ENCODE measurements at places on chromosomes 6 and 20.

GRCh38 chr20:53716395-53716794, 122.8 kb upstream of the ZNF217 start:
- no peak for DNase-seq

- DNase-seq = no peak
Measured at GRCh38 chr6:3997177-3997770, 81.7 kb downstream of the FAM217A start.

DNA sequence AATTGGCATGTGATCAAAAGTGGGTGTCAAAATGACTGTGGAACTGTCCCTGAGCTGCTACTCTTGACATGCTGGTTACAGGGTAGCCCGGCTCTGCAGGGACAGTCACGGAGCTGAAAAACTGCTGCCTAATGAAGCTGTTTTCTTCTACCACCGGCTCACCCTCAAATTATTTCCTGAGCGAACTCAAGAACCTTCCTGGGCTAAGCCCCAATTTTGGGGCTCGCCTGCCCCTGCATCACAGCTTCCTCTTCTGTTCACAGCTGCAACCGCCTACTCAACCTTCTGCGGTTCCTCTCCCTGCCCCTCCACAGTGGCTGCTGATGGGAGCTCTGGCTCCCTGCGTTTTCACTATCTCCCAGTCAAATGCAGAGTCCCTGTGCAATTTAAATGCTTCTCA, 110.8 kb upstream of the MLN start:
- no peak for DNase-seq

DNA sequence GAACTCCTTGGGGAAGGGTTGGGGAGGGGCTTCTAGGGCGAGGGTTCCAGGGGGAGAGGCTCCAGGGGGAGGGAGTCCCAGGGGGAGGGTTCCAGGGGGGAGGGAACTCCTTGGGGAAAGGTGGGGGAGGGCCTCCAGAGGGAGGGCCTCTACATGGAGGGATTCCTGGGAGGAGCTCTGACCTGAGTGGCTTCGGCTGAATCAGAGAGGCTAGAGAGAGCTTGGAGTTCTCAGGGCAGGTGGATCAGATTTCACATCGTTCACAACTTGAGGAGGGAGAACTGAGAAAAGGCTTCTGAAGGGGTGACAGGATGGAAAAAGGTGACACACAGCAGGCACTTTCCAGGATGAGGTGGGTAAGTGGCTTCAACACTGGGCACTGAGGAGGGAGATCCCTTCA, 49.1 kb downstream of the DAAM2 start:
- no peak for DNase-seq

DNA sequence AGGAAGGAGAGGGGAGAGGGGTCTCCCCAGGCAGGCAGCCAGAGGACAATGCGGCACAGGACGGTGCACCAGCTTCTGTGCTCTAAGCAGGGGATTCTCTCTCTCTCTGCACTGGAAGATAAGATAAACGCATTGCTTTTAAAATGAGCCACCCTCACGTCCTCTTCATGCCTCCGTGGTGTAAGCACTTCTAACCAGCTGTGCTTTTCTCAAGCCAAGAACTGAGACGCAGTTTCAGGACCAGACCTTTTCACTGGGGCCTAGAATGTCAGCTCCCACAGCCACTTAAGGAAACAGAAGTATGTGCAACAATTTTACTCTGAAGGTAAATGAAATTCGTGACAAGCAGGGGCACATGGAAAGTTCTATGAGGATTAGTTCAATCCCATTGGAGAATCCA, 82.4 kb downstream of the PSMB1 start:
- DNase-seq = no peak

- DNase-seq = no peak
Measured at GRCh38 chr6:39851331-39851730, 59.2 kb downstream of the DAAM2 start.

GRCh38 chr20:45646875-45647274, 15.8 kb upstream of the WFDC9 start:
- no peak for DNase-seq

DNA sequence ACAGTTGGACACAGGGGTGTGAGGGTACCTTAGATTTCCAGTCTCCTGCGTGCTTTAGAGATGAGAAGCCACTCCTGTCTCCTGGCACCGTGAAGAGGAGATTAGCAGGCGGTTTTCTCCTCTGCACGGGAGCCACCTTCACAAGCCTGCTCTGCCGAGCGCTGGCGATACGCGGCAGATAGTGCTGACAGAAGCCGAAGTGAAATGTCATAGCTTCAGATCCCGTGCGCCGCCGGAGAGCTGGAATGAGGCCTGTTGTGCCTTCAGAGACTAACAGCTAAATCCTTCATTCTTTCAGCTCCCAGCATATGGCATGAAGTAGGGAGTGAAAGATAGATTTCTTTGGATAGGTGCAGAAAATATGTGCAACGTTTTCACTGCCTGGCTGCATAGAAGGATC, 371.0 kb downstream of the TAF4 start:
- no peak for DNase-seq

- DNase-seq = no peak
Measured at GRCh38 chr20:48901326-48901725, 20.2 kb upstream of the ARFGEF2 start.

GRCh38 chr20:4322499-4322898, 307.1 kb upstream of the RNF24 start:
- DNase-seq = no peak

- no peak for DNase-seq
Measured at GRCh38 chr20:50332491-50332980, 141.9 kb downstream of the CEBPB start.

- peak; percentile 99 for DNase-seq
Measured at GRCh38 chr6:44041461-44042260, 85.6 kb downstream of the MRPL14 start.

- DNase-seq = peak; percentile 31
Measured at GRCh38 chr6:80142586-80142985, 36.1 kb downstream of the BCKDHB start.

DNA sequence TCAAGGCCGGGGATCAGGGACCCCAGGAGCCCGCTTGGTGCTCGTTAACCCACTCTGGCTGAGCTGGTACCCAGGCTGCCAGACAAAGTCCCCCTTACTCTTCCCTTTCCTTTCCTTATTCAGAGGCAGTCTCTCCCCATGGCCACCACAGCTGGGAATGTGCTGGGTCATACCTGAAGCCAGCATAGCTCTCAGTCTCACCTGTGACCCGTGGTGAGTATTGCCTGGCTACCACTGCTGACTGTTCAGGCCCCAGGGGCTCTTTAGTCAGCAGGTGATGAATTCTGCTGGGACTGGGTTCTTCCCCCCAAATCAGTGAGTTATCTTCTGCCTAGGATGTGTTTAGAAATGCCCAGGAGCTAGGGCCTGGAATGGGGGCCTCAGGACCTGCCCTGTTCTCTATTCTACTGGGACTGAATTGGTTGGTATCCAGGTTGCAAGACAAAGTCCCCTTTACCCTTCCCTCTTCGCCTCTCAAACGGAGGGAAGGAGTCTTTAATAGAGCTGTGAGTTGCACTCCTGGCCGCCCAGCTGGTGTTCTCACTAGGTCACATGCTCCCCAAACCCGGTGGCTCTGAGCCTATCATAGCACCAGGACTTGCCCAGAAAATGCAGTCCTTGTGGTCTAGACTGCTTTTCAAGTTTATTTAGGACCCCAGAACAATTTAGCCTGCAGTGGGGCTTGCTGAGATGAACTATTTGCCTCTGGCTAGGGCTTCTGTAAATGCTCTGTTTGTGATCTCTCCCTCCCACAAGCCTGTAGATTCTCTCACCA, 64.6 kb downstream of the MYO6 start:
- DNase-seq = no peak

DNA sequence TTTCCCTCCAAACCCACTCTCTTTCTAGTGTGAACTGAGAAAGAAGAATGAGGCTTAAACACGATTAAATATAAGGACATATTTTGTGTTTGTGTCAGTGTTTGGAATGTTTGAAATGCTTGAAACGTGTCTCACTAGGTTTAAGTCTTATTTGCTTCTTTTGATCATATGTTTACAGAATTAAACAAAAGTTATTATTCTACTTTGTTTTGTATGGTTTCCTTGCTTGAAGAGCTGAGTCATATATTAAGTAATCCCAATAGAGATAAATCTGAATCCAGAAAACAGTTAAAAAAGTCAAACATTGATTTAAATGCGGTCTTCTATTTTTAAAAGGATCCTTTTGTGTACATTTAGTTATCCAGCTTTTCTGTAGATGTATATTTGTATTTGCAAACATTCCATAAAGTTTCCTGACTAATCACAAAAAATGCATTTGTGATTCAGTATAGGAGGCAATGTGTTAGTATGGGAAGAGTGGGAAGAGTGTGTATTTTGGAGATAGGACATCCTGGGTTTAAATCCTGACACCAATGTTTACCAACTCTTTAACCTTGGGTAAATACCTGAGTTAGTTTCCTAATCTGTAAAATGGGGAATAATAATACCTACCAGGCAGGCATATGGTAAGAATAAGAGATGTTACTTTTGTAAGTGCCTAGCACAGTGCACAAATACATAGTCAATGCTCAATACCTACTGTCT, 72.9 kb downstream of the TSBP1 start:
- DNase-seq = peak; percentile 20

DNA sequence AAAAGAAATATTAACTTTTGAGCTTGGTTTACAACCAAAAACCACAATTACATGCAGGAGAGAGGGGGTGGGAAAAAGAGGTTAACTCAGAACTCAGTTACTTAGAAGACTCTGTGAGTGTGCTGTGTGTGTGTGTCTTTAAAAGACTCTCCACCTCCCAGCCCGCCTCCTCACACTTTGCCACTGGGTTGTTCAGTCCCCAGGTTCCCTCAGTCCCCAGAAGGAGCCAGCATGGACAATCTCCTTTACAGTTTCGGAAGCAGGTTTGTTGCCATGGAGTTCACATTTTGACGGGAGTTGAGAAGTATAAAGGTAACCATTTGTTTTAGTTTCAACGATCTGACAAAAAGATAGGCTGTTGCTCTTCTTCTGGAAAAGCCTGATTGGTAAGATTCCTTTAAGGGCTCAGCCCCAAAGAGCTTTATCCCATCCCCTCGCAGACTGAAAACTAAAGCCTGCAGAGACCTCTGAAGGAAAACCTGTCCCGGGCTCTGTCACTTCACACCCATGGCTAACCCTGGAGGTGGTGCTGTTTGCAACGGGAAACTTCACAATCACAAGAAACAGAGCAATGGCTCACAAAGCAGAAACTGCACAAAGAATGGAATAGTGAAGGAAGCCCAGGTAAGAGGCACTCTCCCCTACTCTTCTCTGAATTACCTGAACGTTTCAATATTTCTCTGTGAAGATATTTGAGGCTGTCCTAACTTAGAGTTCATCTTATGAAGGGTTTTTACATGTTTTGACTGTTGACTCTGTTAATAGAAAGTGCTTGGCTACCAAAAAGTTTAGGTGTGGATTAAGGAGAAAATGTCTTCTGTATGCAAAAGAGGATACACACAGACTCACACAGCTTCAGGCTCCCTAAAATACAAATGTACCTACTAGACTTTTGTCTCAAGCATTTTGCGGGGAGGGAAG, at the start of gene SPTLC3:
SPTLC3 (plus strand) TSS at position 212 of the 921 bp plus-strand sequence; CDS start at position 508, 296 bp downstream.
- no peak for DNase-seq

DNA sequence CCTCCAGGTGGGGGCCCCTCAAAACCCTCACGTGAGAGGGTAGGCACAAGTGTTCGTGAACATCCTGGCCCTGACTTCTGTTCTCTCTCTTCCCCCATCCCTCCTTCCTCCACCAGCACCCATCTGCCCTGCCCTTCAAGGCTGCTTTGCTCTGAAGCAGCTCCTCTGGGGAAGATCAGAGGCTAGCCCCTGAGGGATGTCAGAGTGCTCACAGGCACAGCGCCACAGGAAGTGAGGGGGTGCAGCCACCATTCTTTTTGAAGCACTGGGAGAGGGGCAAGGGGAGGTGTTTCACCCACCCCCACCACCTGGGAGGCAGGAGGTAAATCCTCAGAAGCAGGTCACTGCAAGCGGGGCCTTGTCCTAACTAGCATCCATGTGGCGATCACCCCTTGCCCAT, 11.4 kb downstream of the MOCS1 start:
- DNase-seq = no peak

DNA sequence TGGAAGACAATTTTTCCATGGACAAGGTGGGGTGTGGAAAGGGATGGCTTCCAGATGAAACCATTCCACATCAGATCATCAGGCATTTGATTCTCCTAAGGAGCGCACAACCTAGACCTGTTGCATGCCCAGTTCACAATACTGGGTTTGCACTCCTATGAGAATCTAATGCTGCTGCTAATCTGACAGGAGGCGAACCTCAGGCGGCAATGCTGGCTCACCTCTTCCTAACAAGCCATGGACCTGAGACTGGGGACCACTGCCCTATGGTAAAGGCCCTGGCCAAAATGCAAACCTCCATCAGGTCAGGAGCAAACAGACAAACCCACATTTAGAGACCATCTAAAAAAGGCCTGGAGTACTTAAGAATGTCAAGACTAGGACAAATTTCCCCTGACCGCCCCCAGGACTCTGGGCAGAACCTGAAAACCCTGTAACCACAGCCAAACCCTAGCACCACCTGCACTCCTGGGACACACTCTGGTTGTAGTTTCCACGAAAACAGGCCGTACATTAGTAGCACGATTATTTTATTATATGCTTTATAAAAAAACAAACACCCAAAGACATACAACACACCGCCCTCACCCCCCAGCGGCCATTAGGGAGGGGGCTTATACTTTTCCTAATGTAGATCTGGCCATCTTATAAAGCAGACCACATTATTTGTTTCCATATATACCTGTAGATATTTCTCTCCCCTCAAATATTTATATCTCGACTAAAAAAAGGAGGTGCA, 27.3 kb downstream of the SNX5 start:
- DNase-seq = no peak

DNA sequence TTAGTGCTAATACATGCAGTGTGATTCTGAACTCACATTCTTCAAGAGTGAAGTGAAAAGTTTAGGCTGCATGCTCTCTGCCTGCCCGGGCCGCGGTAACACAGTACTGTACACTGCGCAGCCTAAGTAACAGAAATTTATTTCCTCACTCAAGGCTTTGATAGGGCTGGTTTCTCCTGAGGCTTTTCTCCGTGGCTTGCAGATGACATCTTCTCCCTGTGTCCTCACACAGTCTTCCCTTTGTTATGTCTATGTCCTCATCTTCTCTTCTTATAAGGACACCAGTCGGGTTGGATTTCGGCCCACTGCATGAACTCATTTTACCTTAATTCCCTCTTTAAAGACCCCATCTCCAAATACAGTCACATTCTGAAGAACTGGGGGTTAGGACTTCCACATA, 51.1 kb upstream of the TMEM170B start:
- DNase-seq = no peak

DNA sequence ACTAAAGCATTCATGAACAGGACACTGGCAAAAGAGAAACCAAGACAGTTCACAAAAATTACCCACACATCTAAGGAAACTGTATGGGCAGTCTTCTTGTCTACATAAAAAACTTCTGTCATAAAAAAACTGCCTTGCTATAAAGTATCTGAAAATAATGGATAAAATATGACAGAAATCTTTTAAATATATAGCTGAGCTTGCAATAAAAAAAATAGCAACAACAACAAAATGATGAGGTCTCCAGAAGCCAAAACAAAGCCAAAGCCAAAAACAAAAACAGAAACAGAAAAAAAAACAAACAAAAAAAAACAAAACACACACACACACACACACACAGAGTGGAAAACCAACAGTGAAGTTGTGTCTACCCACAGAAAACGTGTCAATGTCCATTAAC, 14.8 kb downstream of the LY86 start:
- DNase-seq = no peak

- DNase-seq = no peak
Measured at GRCh38 chr6:109336221-109336961, 45.9 kb downstream of the CD164 start.

GRCh38 chr6:113425977-113426660, 431.0 kb upstream of the MARCKS start:
- DNase-seq = no peak

GRCh38 chr6:166977621-166978525, 21.3 kb upstream of the CEP43 start:
- DNase-seq = peak; percentile 64
